Right renal pelvis (tissue), 4 donors: ENCODE measurements at places on chromosomes 7 and 10. TPM values are rescaled to one million over a fixed set of nuclear protein-coding genes. Genes with fewer than 3 reads are reported as not detected.

Gene CYP2E1
- 2.5 TPM for polyA plus RNA-seq

- no peak for DNase-seq
These were observed 24.6 kb downstream of the ARHGAP22 start for GRCh38 chr10:48580236-48580635.

DNA sequence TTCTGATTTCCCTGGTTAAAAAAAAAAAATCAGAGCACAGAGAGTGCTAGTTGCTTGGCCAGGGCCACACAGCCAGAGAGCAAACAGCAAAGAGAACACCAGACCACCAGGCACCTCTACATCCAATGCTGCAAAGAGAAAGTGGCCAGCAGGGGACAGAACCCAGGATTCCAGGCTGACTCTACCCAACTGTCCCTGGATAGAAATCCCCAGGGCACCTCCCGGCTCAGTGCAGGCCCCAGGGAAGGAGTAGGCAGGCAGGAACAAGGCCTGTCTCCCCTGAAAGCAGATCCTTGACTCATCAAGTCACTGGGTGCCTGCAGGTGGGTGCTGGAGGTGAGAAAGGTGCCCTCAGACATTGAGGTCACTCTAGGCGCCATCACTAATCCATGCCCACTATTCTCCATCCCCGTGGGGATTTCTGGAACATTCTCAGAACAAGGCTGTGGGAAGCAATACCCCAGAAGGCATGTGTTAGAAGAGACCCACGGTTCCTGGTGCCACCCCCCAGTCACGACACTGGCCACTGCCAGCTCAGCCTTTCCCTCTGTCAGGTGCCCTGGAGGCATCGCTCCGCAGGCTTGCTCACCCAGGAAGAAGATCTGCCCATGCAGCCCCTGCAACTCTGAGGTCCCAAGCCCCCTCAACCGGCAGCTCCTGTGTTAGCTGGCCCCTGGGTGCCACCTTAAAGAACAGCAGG, 154.8 kb downstream of the GRID1 start:
- no peak for DNase-seq

GRCh38 chr10:13644866-13645265, 58.1 kb downstream of the PRPF18 start:
- no peak for DNase-seq

Gene ZNF394
- 14.0 TPM for polyA plus RNA-seq

GRCh38 chr10:124711145-124711544, 33.0 kb downstream of the FAM53B start:
- DNase-seq = no peak

- no peak for DNase-seq
These were observed 48.3 kb upstream of the C1GALT1 start for GRCh38 chr7:7134046-7134445.

DNA sequence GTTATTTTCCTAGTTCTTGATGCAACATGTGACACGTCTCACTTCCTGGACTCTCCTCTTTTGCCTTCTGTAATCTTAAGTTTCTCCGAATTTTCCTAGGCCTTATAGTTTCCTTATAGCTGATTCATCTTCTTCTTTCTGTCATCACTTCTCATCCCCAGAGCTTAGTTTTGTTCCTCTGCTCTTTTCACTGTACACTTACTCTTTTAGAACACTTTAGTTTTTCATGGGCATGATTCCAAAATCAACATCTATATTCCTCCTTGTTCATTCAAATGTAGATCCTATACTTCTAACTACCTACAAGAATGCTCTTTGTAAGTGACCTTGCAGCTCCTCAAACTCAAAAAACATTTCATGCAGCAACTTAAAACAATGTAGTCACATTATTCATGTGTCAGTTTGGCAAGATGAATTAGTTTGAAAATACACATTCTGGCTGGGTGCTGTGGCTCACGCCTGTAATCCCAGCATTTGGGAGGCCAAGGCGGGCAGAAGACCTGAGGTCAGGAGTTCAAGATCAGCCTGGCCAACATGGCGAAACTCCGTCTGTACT, 13.1 kb upstream of the SLC26A3 start:
- DNase-seq = no peak
